Mesenchymal stem cell (in vitro differentiated cells and primary cell): ENCODE measurements at places on chromosomes 3 and 15.

- DNase-seq, result no peak
Measured at GRCh38 chr3:135246027-135246426, 451.0 kb downstream of the EPHB1 start.

DNA sequence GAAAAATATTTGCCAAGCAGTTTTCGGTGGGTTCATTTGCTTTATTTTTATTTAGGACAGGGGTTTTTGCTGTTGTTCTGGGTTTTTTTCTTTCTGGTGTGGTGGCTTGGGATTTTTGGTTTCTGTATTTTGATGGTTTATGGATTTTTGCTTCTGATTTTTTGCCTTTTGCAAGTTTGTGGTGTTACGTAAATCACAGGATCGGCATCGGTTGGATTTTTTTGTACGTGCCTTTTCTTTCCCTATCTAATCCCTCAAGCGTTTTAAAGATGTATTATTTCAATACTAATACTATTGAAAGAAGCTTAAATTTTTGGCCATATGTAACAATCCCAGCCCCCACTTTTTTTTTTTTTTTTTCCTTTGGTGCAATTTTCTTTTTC, 782 bp upstream of the BCL6 start:
- no peak for DNase-seq

GRCh38 chr3:140527156-140527555, 150.7 kb upstream of the TRIM42 start:
- no peak for DNase-seq

DNA sequence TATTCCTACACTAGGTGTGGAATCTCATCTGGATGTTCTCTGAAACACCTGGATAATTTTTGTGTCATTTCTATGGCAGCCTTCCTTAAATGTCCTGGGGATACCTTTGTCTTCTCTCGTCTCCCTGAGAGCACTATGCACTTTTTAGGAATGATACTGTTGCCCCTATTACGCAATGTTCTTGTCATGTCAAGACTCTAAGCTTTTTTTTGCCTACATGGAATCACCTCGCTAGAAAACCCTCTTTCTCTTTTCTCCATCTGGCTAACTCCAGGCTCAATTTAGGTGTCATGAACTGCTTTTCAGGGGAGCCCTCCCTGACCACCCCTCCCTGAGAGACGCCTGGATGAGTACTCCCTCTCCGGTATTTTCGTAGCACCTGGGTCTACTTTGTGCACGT, 81.3 kb downstream of the SOX2 start:
- DNase-seq, result no peak

DNA sequence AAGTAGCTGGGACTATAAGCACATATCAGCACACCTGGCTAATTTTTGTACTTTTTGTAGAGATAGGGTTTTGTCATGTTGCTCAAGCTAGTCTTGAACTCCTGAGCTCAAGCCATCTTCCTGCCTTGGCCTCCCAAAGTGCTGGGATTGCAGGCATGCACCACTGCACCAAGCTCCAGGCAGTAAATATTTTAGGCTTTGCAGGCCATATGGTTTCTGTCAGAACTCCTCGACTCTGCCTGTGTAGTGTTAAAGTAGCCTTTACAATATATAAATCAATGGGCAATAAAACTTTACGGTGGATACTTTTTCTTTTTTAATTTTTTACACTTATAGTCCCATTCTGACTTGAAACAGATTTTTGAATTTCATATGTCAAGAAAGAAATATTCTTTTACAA, 41.6 kb downstream of the DAG1 start:
- DNase-seq, result no peak

DNA sequence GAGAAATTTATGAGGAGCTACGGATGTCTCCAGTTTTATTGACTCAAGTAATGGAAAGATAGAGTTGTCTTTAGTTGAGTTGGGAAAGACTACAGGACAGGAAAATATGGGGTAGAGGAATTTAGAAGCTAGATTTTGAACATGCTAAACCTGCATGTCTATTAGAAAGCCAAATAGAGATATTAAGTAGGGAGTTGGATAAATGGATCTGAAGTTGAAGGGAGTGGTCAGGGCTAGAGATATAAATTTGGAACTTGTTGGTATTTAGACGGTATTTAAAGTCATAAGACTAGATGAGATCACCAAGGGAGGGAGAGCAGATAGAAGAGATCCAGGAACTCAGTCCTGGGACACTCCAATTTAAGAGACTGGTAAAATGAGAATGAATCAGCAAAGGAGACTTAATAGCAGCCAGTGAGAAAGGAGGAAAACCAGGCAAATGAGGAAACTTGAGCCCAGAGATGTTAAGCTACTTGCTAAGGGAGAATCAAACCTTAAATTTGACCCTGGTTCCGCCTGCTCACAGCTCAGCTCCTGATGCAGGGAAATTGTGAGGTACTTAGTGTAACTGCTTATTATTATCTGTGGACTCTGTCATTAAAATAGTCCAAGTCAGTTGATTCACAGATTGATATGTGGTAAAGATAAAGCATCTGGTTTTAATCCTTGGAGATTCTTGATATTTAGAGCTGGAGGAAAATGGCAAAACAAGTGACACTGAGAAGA, 35.8 kb downstream of the ABI3BP start:
- no peak for DNase-seq

DNA sequence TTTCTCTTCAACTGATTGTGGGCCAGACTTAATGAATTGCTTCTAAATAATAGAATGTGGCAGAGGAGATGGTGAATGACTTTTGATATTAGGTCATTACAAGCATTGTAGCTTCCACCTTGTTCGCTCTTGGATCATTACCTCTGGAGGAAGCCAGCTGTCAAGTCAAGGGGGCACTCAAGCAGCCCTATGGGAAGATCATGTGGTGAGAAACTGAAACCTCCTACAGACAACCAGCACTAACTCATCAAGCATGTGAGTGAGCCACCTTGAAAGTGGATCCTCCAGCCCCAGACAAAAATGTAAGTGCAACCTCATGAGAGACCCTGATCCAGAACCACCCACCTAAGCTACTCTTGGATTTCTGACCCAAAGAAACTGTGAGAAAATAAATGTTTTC, 109.8 kb upstream of the TBC1D5 start:
- DNase-seq, result no peak

DNA sequence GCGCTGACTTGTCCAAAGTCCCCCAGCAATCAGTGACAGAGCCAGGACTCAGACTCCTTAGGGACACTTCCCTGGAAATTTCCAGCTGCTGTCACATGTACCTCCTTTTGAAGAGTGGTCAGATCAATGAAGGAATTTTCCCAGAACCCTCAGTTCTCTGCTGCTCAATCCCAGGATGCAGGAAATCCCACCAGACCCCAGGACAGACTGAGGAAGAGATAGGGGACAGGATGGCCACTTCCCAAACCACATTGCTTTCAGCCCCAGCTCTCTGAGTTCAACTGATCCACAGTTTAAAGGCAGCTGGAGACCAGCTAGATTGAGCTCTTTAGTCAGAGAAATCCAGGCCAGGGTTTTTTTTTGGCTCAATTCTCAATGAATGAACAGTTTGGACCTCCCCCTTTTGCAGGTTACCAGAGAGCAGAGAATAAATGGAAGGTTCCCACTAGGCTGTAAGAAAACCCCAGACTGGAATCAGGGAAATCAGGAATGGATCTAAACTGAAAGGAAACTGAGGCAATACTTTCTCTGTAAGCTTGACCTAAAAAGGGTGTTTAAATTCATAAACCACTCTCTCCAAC, 1.5 kb downstream of the CYP1A1 start:
- peak; percentile 80 for DNase-seq

GRCh38 chr15:33678602-33679001, 289.7 kb upstream of the CHRM5 start:
- no peak for DNase-seq

DNA sequence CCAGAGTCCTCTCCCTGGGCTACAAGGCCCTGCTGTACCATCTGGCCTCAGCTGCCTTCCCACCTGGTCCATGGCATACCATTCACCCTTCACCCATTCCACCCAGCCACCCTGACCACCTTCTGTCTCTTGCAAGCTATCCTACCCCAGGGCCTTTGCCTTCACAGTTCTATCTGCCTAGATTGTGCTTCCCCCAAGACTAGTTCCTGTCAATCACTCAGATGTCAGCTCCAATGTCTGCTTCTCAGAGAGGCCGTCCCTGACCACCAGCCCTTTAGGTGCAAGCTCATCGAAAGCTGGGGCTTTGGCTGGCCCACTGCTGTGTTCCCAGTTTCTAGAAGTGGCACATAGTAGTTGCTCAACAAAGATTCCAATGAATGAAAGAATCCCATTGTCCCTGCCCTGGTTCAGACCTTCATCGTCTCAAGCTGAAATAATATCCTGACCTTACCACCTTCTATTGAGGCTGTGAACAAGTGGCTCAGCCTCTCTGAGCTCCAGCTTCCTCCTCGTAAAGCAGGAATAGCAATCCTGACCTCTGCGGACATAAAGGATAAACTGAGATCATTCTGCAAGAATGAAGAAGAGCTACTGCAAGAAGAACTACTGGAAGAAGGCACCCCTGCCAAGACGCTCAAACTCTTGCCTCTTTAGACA, 15.8 kb downstream of the EFCAB12 start:
- peak; percentile 88 for DNase-seq

- DNase-seq, result no peak
Measured at GRCh38 chr3:194851254-194851653, 165.6 kb downstream of the FAM43A start.

DNA sequence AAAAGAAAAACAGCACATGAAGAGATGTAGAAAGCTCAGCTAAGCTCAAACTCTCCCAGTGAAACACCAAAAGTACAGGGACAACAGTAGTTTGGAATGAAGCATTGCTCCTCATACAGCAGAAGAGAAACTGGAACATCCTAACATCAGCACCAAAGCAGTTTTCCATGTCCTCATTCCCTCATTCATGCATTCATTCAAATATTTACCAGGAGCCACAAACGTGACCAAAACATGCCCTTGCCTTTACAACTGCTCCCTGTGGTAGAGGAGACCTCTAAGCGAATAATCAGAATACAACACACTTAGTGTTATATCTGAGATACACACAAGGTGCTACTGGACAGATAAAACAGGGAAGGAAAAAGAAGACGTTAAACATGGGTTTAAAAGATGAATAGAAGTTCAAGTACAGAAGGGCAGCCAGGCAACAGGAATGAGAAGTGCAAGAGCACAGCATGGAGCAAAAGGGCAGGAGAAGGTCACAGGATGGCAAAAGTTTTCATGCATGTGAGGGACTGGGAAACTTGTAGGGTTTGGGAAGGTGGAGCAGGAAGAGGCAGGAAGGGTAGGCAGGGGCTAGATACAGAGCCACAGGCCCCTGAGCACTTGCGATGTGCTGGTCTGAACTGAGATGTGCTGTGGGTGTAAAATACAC, 58.5 kb upstream of the LMCD1 start:
- DNase-seq, result peak; percentile 60

GRCh38 chr3:121914081-121914998, 20.1 kb downstream of the SLC15A2 start:
- DNase-seq, result no peak

DNA sequence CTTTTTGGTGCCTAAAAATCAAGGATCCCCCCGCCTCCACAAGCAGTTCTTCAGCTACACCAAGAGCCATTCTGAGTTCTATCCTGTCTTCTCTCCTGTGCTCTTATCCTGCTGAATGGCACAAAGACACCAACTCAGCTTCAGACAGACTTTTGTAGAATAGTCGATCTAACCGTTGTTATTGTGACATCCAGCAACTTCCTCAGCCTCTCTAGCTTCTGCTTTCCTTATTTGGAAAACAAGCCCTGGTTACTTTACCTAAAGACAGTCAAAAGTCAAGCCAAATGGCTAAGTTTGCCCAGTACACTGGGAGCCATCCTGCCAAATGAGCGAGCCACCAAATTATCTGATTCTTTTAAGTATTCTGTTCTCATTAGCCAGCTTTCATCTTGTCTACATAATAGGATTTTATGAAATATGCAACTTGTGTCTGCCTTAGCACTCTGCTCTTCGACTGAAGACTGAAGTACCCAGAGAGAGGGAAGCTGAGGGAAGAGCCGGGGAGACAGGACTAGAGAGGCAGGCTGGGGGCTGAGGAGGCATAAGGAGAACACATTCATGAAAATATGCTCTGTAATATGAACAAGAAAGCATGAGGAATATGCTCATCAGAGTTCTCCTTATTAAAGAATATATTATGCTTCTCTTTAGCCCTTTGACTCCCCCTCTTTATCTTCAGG, 35.1 kb downstream of the LYZL4 start:
- no peak for DNase-seq

DNA sequence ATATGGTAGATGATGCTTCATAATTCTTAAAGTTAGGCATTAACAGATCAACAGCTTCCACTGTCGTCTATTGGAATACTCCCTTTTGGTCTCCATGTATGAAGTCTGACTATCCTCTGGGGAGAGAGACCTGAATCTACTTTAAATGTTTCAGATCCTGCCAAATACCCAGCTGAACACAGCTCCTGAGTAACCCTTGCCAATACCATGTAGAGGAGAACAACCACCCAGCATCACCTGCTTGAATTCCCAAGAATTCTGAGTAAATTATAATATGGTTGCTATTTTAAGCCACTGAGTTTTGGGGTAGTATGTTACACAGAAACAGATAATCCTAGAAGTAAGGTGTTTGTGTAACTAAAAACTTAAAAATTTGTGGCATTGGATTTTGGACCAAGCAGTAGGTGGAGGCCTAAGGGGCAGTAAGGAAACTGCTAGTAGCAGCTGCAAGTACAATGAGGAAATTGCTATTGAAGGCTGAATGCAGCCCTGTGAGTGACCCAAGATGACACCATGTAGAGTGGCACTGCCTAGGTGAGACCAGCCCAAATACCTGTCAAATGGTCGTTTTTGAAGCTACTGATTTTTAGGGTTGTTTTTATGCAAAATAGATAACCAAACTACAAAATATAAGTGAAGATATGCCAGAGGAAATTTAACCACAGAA, 30.9 kb downstream of the NRG4 start:
- no peak for DNase-seq

- DNase-seq, result no peak
Measured at GRCh38 chr3:15327941-15328340, 4.4 kb downstream of the SH3BP5 start.

DNA sequence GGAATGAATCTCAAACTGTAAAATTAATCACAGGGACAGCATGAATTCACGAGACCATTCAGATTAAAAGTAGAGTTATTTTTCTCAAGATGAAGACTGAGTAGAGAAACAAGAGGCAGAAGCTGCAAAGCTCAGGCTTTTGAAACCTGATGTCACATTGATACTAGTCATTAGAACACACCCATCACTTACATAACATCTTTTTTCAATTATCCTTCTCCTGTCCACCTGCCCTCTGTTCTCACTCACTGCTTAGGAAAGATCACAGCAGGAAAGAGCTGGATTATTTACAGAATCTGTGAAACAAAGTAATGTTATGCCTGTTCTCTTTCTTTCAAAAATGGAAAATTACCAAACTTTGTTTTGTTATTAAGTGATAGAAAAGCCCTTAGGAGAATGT, 72.0 kb upstream of the CDAN1 start:
- no peak for DNase-seq

- DNase-seq, result peak; percentile 74
Measured at GRCh38 chr15:48507416-48508065, 138.0 kb downstream of the FBN1 start.
